Activated CD4-positive, alpha-beta memory T cell treated with anti-CD3 and anti-CD28 coated beads for 36 hours (primary cell): ENCODE measurements at places on chromosomes 7 and 10.

DNA sequence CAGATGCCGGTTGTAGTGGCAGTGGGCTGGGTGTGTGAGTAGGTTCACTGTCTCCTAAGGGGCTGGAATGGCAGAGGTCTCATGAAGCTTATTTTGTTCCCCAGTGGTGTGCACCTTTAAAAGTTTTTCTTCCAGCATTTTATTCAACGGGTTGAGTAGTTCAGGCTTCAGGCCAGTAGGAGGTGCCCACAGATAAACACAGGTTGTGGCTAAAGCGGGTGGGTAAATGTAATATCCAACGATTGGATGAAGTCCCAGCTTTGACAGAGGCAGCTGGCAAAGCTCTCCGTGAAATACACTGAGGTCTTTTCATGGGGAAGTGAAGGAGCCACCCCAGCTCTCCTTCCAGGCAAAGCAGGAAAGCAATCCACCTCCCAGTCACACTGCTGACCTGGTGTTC lies 339.8 kb upstream of the LRRTM3 start:
- DNase-seq: no peak

GRCh38 chr10:15344876-15345285 lies 26.2 kb downstream of the FAM171A1 start:
- DNase-seq: no peak

GRCh38 chr10:103574097-103575061 lies 80.9 kb downstream of the NEURL1 start:
- no peak for DNase-seq

GRCh38 chr10:12638103-12638502 lies 288.8 kb downstream of the CAMK1D start:
- peak; percentile 60 for DNase-seq

DNA sequence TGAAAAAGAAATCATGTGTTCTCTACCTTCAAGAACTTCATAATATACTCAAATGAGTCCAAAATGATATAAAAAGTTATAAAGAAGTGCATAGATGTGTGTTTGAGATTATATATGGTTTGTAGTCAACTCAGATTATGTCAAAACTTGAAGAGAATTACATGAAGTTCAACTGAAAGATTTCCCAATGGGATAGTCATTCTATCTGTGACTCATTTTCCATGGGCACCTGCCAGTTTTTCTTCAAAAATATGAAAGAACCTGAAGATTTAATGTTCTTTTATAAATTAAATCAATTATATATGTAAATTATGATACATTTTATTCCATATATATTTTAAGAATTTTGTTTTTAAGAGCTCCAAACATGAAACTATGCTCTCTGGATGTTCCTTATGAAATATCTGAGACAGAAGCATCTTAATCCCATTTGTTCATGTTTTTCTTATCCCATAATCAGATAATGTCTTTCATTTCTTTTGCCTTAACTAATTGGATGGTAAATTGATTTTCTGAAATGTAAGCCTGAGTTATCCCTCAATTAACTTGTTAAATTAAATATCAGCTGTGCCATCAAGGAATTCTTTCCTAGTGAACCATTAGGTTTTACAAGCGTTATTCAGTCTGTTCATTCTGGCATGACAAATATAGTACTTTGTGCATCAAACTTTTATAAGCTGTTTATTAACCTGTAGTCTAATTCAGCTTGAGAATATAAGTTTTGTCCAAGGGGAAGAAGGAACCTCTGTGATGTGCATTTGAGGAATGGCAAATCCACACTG lies 387.1 kb downstream of the IPMK start:
- no peak for DNase-seq

GRCh38 chr7:5495581-5496375 lies 72.1 kb upstream of the TNRC18 start:
- no peak for DNase-seq

DNA sequence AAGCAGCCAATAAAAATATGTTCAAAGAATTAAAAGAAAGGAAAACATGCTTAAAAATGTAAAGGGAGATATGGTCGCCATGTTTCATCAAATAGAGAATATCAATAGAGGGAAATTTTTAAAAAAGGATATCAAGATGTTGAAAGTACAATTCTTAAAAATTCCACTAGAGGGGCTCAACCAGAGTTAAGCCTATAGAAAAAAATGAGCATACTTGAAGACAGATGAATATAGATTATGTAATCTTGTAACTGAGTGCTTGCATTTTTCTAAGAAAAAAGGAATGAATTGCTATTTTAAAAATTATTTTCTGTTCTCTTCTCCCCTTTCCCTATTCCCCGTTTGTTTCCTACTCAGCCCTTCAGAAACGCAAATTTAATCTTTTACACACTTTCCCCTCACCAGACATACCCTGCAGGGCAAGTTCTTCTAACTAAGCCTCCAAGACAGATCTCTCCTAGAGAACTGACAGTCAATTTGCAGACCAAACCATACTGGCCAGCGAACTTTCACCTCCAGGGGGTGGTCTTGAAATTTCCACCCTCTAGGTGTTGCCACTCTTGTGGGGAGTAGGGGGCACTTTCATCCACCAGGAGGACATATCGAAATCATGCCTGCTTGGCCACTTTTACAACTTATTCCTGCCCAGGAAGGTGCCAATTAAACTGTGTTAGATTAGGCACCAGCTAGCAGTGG lies 67.7 kb downstream of the NSUN6 start:
- no peak for DNase-seq

DNA sequence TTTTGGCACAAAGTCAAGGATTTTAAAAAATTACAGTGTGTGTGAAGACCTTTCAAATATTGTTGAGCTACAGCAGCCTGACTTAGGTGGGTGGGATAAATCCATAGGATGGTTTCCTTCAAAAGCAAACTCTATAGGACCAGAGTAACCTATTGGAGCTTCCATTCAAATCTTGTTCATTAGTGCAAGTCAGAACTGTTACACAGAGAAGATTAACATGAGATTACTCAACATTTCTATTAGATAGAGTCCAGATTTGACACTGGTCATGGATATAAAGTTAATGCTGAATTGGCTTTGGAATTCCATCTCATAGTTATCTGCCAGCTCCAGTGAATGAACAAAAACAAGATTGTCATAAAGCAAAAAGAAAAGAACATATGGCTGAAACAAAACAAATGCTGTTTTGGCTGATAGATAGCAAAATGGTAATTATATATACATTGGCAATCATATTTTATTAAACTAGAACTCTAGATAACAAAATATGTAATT lies 129.6 kb upstream of the SEMA3A start:
- no peak for DNase-seq

- no peak for DNase-seq
Observed at GRCh38 chr7:20597339-20597738, 18.1 kb upstream of the ABCB5 start.

DNA sequence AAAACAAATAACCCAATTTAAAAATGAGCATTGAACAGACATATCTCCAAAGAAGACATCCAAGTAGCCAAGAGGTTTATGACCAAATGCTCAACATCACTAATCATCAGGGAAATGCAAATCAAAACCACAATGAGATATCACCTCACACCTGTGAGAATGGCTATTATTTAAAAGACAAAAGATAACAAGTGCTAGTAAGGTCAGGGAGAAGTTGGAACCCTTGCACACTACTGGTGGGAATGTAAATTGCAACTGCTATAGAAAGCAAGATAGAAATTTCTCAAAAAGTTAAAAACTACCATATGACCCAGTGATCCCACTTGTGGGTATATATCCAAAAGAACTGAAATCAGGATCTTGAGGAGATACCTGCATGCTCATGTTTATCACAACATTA lies 49.5 kb downstream of the SGMS1 start:
- no peak for DNase-seq

DNA sequence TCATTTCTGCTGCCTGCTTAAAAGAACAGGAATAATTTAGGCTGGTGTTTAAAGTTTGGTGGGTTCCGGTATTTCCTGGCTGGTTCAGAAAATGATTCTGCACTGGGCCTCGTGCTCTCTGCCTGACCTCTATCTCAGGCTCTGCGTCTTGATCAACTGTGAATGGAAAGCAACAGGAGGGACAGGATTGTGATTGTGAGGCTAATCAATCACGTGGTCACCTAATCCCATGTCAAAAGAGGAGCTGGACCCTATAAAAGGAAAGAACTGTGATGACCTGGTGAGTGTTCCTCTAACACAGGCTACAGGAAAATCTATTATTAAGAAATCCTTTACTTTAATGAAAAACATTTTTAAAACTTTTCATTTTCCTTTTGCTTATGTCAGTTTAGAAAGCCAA lies at the start of gene DHX32:
DHX32 (minus strand) TSS at position 101 of the 400 bp plus-strand sequence. CDS start 468 bp downstream, outside the sequence.
- no peak for DNase-seq

- peak; percentile 16 for DNase-seq
Observed at GRCh38 chr7:29878081-29878688, 71.9 kb downstream of the WIPF3 start.

- no peak for DNase-seq
Observed at GRCh38 chr7:4730971-4731370, 44.5 kb upstream of the AP5Z1 start.

DNA sequence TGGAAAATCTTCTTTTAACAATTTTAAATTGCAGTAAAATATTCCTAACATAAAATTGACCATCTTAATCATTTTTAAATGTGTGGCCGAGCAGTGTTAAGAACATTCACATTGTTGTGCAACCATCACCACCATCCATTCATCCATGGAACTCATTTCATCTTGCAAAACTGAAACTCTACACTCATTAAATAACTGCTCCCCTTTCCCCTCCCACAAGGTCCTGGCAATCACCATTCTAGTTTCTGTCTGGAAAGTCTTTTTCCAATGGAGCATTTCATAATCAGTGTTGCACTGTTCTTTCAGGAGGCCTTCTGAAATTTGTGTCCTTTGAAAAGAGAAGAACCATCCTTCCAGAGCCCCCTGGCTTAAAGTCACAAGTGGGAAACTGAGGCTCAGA lies 233.1 kb downstream of the PLXNA4 start:
- no peak for DNase-seq

DNA sequence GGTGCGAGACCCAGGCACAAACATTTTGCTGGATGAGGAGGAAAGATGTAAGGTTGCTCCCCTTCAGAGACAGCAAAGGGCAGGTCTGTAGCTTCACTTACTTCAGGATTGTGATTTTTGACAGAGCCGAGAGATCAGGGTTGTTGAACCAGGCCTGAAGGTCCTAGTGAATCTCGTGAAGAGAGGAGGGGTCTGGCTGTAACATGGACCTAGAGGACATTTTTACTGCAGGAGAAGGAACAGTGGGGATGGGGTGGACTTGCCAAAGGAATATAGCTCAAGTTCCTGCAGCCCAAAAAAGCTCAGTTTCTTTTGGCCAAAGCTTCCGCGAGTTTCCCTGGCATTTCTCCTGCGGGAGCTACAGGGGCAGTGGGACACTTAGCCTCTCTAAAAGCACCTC lies 976 bp upstream of the EGFR start:
- no peak for DNase-seq

- DNase-seq: no peak
Observed at GRCh38 chr10:66762218-66762729, 163.6 kb upstream of the LRRTM3 start.

DNA sequence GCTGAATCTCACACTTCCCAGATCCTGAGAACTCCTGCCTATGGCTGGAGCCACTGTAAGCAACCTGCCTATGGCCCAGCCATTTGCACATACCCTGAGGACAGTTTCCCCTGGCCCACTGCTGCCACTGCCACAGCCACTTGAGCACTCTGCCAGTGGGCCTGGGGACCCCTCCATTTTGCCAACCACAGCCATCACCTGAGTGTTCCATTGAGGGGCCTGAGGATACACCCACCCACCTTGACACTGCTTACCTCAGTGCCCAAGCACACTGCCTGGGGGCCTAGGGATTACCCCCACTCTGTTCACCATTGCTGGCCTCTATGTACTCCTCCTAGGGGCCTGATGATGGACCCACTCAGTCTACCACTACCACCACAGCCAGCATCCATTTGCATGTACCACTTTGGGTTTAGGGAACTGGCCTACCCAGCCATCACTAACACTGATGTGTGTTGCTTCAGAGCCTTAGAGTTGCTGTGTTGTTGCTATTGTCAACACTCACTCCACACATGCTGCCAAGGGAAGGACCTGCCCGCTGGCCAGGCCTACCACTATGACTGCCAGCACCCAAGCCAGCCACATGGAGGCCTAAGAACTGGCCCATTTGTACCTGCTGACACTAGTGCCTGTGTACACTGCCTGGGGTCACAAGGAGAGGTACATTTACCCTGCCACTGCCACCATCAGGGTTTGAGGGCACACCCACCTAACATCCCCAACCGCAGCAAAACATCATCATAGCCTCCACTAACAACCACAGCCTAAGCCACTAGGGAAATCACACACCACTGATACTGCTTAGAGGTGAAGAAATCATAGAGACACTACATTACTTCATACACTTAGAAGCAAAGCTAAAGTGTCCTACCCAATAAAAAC lies 45.9 kb upstream of the ANTXRL start:
- peak; percentile 7 for DNase-seq

DNA sequence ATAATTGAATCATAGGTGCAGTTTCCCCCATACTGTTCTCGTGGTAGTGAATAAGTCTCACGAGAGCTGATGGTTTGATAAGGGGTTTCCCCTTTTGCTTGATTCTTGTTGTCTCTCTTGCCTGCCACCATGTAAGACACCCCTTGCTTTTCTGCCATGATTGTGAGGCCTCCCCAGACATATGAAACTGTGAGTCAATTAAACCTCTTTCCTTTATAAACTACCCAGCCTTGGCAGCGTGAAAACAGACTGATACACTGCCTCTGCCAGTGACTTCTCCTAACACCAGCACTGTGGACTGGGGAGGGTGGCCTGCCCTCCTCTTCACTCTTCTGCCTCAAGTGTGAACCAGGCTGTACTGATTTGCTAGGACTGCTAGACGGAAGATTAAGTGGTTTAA lies 108.6 kb downstream of the RAB11FIP2 start:
- no peak for DNase-seq
